ENCODE measurements at places on chromosomes 13 and 19. TPM values are rescaled to one million over a fixed set of nuclear protein-coding genes. Genes with fewer than 3 reads are reported as not detected.
A peak's percentile ranks its signal among the peaks of the same experiment; 100 is the strongest.

DNA sequence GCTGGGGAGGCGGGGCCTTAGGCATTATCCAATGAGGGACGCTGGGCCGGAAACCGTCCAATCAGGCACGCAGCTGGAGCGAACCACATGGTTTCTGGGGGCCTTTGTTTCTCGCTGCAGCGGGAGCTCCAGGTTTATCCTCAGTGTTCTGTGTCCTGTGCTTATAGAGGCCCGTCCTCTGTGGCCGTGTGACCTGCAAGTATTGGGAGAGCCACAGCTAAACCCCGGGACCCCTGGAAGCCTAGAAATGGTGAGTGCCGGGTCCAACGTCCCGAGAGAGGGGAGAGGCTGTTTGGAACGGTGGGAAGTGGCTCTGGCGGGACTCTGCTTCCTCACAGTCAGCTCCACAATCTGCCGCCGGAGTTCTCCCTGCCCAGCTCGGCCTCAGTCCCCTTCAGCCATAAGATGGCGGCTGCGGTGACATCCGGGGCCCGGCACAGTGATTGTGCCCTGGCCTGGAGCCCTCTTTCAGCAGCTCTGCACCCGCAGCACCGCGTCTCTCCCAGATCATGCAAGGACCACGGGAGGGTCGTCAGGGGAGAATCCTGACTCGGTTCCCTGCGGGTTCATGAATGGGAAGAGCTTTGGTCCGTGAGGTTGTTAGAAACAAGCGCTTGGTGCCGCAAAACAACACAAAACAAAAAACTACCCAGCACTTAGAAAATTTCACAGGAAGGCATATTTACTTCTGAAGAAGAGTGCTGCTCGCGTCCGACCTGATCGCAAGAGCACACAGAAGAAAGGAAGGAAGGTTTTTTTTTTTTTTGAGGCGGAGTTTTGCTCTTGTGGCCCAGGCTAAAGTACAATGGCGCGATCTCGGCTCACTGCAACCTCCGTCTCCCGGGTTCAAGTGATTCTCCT is at the start of gene ZNF253:
Gene ZNF253, plus strand, starts transcription at position 133 of the 861 bp plus-strand sequence. Its CDS starts 115 bp downstream, at position 248.
- DNase-seq, result peak; percentile 92

DNA sequence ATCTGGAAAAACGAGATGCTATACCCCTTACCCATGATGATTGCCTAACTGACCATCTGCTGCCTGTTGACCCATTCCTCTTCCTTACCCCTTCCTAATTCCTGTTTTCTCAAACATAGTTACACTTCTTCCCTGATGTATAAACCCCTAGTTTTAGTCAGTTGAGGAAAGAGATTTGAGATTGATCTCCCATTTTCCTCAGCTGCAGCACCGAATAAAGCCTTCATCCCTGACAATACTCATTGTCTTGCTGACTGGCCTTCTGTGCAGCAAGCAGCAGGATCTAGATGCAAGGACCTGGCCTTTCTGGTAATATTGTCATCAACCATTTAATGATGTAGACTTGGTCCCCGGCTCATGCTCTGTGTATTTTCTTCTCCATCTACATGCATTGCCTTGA is 999 bp upstream of the ZNF264 start:
- DNase-seq, result no peak

- no peak for DNase-seq
These were observed 48.7 kb upstream of the ZNF835 start for GRCh38 chr19:56720281-56720680.

DNA sequence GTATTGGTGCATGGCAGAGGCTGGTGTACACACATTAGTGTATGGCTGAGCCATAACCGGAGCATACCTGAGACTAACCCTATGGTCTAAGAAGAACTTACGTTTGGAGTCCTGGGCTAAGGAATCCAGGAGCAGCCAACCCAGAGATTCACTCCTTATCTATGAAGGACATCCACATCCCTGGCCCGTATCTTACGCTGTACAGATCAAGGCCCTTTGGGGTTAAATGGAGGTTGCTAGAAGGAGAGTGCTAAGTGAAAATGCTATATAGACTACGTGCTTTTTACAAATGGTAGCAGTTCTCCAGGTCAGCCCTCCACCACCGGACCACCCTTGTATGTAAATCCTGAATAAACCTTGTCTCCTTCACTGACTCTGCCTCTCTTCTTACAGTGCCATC is 1.9 kb upstream of the SUGT1 start:
- DNase-seq, result no peak

DNA sequence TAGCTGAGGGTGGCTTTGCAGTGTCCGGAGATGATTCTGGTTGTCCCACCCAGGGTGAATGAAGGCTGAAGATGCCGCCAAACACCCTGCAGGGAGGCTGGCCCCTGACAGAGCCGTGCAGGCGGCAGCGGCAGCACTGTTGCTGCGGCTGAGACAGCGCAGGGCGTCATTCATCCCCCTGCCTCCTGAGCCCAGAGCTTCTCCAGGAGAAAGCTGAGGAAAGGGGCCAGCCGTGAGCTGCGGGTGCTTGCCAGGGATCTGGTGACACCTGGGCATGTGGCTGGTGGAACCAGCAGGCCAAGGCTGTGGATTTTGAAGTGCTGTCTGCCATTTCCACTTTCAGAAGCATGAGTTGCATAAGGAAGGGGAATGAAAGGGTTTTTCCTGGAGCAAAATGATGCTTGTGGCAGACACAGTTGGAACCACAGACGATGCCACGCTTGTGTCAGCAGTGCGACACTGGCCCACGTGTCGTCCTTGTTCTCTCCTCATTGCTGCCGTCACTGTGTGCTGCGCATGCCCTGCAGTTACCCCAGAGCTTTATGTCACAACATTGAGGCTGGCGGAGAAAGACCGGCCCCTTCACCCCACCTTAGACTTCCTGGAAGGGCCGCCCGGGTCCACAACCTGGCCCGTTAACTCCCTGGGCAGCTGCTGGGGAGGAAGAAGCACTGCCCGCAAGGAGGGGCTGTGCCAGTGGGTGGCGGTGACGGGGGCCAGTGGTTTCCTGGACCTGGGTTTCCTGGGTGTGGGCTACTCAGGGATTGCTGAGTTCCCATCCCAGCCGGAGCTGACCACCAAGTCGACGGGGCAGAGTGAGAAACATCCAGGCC is 22.7 kb downstream of the TFDP1 start:
- no peak for DNase-seq

- DNase-seq, result no peak
These were observed 77.4 kb downstream of the PDS5B start for GRCh38 chr13:32663660-32664059.

- DNase-seq, result no peak
These were observed 838 bp upstream of the SNRNP70 start for GRCh38 chr19:49084206-49085019.

- DNase-seq, result no peak
These were observed 335.7 kb downstream of the TSHZ3 start for GRCh38 chr19:31013384-31014020.

DNA sequence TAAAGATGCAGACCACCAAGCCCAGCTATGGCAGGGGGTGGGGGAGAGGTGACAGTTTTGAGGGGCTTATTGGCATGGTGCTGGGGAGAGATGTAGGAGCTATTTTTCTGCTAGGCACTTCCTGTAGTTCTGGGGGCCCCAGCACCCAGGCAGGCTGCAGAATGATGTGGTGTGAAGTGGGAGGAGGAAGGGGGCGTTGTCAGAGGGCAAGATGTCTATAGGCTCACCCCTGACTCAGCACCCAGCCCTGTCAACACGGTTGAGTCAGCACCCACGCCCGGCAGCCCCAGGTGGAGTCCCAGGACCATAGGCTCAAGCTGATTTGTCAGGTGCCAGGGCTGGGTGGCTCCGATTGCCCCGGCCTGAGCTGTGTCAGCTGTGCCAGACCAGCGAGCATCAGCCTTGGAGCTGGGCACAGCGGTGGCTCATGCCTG is 5.8 kb downstream of the KLF2 start:
- DNase-seq, result peak; percentile 90

DNA sequence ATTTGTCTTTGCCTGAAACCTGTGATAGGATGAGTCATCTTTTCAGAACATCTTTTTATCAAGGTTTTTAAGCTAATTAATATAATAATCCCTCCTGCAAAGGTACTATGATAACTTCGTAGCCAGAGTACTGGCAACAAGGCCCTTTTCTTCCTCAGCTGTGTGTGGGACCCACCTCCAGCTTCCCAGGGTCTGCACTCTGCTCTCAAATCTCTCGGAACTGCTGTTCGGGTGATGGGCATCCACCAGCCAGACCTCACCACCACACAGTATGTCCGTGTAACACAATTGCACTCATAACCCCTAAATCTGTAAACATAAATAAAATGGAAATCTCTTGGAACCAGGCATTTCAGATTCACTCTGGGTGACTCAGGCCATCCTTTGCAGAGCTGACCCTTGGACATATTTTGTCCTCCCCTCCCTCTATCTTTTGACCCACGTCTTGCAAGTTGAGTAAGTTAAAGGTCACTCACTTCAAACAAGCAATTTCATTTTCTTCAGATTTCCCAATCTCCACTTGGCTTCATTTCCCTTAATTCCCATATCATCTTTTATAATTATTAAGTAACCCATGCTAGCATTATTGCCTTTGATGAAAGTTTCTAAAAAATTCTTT is 29.5 kb downstream of the COL4A1 start:
- no peak for DNase-seq

DNA sequence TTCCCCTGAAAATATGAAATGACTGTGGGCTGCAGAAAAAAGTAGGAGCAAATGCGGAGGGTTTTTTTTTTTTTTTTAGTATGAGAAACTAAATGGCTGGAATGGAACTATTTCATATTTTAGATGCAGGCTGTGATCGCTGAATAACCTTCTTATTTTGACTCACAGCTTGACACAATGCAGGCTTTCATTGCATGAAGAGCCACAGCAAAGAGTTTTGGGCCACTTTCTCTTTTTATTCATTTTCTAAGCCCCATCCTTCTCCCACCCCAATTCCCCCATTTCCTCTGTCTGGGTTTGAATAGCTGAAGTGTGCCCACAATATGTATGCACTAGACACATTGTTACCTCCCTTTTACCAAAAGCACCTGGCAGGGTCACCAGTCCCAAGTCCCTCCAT is 125.9 kb downstream of the COG6 start:
- DNase-seq, result no peak

DNA sequence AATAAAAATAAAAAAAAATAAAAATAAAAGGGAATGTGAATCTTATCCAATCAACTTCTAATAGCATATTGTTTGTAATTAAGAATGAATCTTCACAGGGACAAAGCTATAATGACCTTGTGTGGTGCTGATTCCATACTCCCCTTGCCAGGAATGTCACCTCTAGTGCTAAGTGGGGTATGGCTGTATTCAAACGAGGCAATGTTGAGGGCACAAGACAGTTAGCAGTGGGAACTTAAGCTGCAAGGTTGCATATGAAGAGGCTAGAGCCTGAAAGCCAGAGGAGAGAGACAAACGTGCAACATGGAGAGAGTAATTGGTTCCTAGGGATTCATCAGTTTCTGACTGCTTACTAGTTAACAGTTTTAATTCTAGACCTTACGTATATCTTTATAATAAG is 43.9 kb upstream of the CSNK1A1L start:
- DNase-seq, result no peak

GRCh38 chr13:30974350-30974749 is 41.9 kb downstream of the TEX26 start:
- no peak for DNase-seq

DNA sequence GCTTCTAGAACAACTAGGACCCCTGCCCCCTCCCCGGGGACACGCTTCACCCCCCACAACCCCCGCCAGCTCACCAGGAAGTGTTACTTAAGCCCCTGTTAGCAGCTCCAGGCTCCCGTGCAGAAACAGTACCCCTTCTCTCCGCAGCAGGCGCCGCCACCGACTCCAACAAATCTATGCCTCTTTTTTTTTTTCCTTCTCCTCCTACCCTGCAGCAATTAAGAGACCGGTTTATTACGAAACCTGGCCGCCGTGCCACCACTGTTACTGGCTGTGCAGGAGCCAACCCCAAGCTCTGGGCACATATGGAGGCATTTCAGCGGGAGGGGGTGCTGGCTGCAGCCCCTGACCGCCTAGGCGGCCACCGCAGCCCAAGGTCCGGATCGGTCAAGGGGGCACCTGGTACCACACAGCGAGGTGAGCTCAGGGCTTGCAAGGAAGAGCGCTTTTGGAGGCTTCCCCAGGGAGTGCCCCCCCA is 2.4 kb downstream of the GADD45B start:
- peak; percentile 39 for DNase-seq

- no peak for DNase-seq
These were observed 9.6 kb downstream of the SH3GL1 start for GRCh38 chr19:4390567-4391305.

Gene ZGLP1
- 3.2 TPM for total RNA-seq

Gene CCDC194
- 2.4 TPM for total RNA-seq

Gene LGALS14
- not detected for total RNA-seq

Gene TMPRSS9
- total RNA-seq, result not detected

Gene CD209
- total RNA-seq, result not detected
